AG09319 (cell line): ENCODE measurements at places on chromosomes 3 and 15.

DNA sequence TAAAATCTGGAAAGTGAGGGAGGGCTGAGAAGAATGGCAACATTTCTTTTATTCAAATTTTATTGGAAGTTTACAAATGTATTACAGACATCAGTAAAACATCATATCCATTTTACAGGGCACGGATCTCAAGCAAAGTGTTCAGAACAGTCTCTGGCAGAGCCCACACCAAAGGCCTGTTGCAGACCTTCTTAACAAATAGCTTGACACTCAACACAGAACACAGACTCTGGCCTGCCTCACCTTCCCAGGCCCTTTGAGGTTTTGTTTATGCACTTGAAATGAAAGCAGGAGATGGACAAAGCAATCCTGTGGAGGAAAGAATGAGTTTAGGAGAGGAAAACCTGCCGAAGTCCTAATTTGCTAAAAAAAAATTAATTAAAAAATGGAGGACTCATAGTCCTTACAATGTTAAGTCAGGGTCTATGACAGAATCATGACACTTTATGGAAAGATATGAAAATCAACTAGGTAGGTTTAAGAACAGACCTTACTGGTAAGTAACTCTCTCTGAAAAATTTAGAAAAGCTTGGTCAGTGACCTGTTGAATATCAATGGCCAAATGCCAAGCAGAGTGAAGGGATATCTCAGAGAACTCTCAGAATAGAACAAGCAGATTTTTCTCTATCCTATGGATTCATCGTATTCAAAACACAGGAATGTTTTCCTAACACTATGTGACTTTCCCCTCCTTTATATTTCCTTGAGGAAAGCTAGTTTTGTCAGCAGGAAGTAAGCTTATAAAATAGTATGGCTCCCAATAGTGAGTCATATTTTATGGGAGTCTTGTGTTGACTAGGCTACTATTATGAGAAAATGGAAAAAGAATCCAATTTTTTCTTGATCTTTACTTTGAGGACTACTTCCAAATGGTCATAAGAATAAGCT lies 70.8 kb upstream of the PSMD6 start:
- no peak for DNase-seq

DNA sequence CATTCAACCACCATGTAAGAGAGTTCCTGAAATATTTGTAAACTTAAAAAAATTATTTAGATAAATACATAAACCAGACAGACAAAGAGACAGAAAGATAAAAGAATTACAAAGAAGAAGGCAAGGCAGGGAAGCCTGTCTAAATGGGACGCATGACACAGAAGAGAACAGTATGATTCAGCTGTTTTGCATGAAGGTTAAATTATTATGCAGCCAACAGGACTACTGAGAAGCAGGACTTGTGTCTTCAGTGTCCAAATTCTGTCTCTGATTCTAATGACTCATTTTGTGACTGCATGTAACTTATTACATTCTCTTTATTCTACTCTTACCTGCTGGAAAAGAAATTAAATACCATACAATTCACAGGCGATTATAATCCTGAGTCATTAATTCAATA lies 340.4 kb upstream of the KCNMB2 start:
- DNase-seq = peak; percentile 2

DNA sequence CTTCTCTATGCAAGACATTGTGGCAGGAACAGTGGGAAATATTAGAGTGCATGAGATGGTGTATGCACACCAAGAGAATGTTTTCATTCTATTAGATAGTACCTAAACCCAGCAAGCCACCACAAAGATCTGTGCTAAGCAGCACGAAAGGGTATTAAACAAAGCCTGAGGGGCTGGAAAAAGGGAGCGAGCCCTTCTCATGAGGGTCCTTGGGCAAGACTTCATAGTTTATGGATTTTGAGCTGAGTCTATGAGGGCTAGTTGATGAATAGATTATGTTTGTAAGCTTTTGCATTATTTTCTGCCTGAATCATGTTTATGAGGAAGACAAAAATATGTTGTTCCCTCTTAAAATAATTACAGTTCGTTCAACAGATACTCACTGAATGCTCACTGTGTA lies 9.4 kb upstream of the ACTC1 start:
- no peak for DNase-seq

GRCh38 chr15:72857331-72858063 lies 73.9 kb upstream of the ADPGK start:
- DNase-seq = no peak

GRCh38 chr3:76754247-76754646 lies 285.7 kb upstream of the ROBO2 start:
- no peak for DNase-seq

DNA sequence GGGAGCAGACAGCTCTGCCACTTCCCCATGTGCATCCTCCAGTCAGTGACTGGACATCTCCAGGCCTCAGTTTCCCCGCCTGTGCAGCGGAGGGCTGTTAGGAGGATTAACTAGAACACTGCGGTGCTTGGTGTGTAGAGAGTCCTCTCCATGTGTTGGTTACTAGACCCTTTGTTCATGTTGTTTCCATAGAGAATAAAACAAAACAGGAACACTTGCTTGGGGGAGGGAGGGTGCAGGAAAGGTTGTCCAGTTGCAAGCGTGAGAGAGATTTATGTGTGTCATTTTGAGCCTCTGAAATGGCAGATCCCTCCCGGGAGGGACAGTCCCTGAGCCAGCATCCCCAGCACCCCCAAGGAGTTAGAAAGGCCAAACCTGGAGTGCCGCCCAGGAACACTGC lies 184.0 kb upstream of the LYSMD4 start:
- no peak for DNase-seq

DNA sequence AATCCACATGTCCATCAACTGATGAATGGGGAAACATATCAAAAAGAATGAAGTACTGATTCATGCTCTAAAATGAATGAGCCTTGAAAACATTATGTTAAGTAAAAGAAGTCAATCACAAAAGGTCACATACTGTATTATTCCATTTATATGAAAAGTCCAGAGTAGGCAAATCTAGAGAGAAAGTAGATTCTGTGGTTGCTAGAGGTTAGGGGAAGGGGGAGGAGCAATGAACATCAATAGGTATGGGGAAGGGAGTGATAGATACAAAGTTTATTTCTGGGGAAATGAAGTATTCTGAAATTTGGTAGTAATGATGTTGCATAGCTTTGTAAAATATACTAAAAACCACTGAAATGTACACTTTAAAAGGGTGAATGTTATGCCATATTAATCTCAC lies 14.5 kb downstream of the SERP1 start:
- no peak for DNase-seq

DNA sequence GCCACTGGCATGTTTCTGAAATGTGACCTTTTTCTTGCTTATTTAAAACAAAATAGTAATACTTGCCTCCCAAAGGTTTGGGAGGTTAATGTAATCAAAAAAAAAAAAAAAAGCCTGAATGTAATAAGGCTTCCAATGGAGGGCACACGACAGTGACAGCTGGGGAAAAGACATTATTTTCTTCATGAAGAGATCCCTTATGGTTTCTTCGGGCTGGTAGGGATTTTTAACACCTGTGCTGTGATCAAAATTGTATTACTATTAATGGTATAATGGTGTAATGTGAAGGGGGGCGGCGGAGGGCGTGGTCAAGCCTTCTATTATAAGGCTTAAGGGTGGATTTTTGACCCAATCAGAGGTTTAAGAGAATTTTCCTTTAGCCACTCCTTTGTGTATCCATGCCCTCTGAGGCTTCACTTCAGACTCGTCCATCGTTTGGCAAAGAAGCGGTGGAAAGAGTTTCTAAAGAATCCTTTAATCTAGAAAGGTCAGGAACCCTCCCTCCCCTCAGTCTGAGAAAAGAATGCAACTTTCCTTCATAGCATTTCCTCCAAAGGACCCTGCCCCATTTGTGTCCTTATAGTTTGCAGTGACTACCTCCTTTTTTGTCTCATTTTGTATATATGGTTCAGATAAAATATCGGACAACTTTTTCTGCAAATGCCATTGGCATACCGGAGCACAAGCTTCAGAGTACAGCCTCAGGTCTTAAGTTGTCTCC lies 89.5 kb upstream of the CHD2 start:
- no peak for DNase-seq

DNA sequence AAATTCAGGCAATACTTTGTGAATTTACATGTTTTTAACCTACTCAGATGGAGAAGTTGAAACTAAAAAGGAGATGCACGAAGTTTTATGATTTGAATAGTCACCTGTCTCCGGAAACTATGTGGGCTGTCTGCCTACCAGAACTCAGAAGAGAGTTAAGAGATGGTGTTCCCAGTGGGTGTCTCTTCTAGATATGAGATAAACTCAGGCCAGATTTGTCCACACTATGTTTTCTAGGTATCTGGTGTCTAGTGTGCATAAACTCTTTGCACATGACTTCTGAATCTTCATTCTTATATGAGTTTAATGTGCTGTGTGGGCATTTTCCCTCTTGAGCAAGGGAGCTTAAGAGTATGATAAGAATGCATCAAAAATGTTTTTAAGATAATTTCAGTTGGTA lies 222.8 kb downstream of the FOXP1 start:
- no peak for DNase-seq

DNA sequence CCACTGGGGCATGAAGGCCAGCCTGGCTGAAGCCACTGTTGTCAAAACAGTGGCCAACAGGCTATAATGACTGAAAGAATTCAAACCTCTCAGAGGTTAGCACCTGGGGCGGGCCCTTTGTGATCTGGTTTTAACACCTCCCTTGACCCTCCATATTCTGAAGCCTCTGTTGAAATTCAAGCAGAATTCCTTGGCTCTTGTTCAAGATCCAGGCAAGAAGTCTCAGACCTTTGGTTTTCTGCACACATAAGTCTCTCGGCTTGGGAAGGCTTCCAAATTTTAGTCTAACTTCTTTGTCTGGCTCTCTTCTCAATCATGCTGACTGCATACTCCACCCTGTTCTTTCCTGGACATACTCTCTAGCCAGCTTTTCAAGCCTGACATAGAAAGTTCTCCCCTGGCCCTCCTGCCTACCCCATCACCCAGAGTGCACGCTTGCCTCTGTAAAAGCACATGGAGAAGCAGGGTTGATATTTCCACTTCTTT lies 144.5 kb downstream of the PDZRN3 start:
- DNase-seq = no peak

DNA sequence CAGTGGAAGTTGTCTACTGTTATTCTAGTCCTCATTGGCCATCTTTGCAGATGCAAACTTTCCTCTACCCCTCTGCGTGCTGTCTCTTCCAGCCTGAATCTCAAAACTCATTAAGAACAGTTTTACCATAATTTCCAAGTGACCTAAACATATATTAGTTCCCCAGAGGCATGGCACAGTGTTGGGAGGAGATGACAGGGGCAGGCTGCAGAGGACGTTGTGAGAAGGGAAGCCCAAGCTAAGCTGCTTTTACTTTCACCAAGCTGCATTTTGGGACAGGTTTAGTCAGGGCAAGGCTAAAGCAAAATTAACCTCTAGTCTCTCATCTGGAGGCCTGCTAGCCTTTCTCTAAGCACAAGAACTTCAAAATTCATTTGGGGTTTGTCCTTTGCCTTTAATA lies 318.6 kb upstream of the SATB1 start:
- no peak for DNase-seq

DNA sequence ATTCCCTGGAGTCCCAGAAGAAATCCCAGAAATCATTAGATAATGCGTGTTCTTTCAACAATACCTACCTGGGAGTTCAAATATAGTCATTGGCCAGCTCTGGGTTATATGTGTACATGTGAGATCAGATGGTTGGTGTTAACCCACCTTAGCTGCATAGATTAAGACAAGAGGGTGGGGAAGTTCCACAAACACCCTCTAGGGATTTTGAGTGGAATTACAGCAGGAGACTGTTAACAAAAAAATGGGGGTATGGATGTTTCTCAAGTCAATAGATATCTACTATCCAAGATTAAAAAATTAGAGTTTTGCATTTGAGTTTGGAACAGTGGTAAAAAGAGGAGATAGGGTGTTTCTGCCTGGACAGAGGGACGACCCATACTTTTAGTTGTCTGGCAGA lies 282.5 kb upstream of the CNTN3 start:
- DNase-seq = no peak

DNA sequence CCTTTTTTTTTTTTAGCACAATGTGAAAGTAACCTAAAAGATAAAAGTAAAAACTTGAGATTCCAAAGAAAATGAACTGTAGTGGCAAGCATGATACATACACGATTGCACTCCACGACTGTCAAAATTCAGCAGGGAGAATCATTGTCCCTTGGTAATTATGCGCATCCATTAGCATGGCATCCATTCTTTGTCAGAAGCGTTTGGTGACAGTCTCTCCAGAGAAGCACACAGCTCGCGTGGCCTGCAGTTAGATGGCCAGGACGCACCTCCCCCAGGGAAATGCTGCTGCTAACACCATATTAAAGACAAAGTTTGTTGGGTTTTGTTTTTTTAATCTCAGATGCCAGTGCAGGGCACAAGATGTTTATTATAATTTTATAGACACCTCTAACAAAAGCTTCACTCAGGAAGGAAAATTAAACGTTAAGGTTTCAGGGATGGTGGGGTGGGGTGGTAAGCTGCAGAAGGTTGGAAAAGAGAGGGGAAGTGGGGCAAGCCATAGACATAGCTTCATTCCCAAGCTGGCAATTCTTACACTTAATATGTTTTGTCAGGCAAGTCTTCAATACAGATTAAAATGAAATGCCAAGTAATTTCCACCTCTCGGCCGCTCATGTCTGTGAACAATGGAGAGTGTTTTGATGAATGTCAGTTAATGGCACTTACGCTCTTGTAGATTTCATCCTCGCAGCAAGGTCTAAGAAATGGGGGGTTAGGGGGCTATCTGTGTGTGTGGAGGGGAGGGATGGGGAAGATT lies 142.8 kb upstream of the TOPAZ1 start:
- DNase-seq = no peak

DNA sequence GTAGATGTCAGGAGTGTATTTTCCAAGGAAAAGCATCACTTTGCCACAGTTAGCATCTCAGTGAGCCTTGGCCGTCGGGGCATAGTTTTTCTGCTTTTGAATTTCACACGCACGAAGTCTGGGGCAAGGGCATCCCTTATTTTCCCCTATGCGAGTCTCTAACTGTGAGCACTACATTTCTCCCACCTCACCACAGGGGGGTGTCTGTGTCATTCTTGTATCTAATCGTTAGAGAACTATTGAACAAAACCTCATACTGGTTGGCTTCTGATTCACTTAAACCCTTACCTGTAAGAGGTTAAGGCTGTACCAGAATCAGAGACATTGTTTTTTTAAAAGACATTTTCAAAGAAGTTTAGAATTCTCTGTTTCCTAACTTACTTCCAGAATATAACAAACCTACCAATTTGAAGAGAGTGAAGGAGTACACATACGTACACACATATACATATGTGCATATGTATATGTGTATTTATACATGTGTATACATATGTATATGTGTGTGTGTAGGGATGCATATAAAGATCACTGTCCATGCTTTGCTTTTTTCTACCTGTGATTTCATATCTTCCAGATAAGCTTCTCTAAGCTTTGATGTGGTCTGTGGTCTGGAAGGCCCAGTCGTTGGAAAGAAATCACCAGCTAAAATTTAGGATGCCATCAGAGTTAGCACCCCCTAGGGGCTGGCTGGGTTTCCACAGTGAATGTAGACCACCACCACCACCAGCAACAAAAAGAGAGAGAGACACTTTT lies 49.4 kb downstream of the MYZAP start:
- peak; percentile 3 for DNase-seq

DNA sequence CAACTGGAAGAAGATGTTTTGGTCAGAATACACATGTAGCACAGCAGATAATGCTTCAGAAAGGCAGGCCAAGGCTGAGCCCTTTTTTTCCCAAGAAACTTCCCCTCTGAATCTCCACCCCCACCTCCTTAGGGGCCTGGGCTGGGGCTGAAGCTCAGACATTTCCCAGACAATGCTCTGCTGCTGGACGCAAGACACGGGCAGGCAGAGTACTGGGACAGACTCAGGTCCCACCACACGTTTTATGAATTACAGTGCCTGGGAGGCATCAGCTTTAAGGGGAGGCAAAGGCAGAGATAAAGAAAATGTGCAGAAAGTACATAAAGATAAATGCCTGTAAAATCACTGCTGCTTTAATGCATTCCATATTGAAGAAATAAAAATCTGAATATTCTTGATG lies 479.4 kb downstream of the ERC2 start:
- no peak for DNase-seq
